ENCODE measurements at places on chromosomes 11 and 22.

DNA sequence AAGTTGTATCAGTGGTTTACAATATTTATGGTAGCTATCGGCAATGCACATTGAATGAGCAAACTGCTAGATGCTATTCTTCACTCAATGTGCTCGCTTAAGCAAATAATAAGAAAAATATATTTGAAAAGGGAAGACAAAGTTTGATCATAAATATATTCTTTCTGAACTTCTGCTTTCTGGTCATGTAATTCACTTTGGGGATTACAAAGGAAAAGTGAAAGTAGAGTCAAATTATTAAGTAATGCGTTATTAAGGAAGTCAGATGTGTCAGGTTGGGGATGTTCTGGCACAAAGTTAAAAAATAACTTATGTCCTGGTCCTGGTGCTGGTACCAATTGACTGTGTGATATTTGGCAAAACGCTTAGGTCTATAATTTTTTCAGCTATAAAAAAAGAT is 98.0 kb upstream of the TRIM77 start:
- peak; percentile 2 for DNase-seq

DNA sequence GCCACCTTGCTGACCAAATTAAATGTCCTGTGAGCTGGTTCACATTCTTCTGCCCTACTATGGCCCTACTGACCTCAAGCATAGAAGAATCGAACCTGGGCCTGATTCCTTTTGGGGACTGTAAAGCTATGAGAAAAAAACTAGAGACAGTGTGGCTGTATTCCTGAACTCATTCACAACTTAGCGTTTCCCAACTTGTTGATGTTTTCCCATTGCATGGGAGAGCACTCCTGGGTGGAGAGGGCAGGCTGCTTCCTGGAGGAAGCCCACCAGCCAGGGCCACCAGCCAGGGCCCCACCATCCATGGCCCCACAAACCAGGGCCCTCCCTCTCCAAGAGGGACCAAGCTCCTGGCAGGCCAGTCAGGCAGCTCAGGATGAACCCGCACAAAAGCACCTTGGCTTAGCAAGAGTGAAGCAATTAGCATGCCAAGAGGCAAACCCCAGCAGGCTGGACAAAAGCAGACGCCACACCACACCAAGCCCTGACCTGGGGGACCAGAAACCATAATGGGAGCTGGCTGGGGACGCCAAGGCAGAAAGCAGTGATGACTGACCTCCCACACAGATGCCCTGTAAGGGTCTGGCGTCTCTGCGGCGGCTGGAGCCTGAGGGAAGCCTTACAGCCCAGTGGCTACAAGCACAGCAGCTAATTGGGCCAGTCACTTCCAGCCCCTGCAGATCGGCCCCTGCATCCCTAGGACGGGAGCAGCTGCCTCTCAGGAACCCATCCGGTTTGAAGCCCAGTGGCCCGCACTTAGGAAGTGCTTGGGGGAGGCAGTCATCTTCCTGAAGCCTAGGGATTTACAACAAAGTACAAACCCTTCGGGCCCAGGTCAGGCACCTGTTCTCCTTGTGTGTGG is 2.1 kb downstream of the CERK start:
- DNase-seq: no peak

DNA sequence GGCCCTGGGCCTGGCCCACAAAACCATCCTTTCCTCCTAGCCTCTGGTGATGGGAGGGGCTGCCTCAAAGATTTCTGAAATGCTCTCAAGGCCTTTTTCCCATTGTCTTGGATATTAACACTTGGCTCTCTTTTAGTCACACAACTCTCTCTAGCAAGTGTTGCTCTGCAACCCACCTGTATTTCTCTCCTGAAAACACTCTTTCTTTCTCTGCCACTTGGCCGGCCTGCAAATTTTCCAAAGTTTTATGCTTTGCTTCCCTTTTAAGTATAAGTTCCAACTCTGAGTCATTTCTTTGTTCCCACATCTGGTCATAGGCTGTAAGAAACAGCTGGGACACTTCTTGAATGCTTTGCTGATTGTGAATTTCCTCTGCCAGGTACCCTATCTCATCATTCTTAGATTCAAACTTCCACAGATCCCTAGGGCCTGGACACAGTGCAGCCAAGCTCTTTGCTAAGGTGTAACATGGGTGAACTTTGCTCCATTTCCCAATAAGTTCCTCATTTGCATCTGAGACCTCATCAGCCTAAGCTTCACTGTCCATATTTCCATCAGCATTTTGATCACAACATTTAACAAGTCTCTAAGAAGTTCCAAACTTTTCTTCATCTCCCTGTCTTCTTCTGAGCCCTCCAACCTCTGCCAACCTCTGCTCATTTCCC is 93.8 kb downstream of the TRIM29 start:
- DNase-seq: no peak

DNA sequence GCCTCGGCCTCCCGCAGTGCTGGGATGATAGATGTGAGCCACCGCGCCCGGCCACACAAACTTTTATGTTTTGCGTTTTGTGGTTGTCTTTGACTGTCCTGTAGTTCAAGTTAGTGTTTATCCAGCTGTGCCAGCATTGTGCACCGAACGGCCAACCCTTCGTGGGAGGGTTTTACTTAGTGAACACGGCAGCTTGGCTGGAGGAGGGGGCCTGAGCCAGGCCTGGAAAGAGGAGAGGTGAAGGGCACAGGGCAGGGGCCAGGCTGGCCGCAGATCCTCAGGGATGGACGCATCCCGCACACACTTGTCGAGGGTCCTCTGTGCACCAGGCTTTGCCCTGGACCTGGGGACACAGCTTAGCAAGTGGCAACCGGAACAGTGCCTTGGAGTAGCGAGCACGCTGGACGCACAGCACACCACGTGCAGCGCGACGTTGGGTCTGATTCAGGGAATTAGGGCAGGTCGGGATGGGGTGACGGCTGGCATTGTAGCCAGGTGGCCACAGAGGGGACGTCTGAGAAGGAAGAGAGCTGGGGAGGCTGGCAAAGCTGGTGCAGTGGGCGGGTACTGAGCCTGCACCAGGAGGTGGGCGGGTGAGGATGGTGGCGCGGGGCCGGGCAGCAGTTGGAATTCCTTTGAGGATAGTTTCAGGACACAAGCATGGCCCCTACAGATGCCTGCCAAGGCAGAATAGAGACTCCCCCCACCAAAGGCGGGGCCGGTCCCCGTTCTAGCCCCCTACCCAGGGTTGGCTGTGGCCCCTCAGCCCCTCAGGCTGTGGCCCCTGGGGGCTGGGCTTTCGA is 13.4 kb downstream of the EPS8L2 start:
- DNase-seq: no peak

DNA sequence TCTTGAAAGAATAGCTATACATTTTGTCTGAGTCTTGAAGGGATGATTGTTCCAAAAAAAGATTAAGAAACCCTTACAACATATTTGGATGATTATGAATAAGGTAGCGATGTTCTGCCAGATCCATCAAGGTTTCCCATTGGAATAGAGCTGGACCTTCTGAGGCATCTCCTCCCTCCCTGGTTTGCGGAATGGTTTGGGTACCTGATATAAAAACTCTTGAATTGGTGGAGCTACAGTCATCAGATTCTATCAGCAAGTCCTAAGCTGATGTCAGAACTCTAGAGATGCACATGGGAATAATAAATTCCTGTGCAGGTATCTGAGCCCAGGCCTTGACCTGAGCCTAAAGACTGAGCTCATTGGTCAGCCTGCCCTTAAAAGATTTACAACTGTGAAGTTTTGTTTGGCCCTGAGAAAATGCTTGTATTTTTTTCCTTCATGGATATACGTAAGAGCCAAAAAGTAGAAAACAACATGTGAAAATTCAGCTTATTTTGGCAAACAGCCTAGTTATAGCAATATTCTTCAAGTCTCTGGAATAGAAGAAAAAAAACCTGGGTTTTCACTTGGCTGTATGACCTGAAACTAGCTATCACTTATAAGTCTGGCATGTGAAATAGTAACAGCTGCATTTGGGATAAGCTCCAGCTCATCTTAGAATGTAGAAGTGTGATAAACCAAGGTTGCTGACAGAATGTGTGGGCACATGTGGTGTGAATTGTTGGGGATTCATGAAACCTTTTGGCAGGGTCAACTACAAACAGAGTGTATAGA is 265.7 kb upstream of the CTSC start:
- DNase-seq: no peak

GRCh38 chr11:61897387-61898246 is 6.3 kb upstream of the FADS3 start:
- peak; percentile 71 for DNase-seq

- DNase-seq: no peak
These were observed 27.7 kb upstream of the ARFGAP3 start for GRCh38 chr22:42884616-42885375.

DNA sequence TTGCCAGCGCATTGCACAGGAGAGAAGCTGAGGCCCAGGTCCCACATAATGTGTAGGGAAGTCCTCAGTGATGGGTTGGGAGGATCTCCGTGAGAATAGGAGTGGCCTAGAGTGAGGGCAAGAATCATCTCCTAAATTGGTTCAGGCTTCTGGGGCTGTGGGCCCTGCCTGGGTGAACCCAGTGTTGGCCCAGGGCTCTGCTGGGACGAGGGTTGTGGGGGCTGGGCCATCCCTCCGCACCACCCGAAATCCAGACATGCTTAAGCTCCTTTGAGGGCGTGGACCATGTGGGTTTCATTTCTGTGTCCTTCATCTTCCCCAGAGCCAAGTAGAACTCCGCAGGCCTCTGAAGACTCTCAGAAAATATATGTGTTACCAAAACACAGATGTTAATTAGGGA is 3.7 kb downstream of the MICALL1 start:
- no peak for DNase-seq

- DNase-seq: no peak
These were observed 45.5 kb upstream of the FAT3 start for GRCh38 chr11:92179017-92179670.

DNA sequence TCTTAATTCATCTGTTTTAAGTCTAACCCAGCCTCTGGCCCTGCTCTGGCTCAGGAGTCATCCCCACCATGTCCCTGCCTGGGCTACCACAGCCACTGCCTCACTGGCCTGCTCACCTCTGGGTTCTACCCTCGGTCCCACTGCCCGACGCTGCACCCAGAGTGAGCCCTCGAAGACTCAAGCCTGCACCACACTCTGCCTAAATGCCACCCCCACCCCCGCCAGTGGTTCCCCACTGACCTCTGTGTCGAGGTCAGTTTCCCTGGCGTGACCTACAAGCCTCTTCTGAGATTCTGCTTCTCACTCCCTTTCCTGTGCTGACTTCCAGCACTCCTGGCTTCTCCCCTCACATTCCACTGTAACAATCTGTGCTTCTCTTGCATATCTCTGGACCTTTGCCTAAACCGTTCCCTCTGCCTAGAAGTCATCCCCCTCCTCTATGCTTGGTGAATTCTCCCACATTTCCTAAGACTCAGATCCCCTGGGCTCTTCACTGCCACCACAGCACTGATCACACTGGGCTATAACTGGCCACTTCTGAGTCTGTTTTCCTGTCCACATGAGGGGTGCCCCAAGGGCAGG is 12.5 kb upstream of the PDE2A start:
- DNase-seq: no peak

- DNase-seq: no peak
These were observed 6.6 kb downstream of the HSPA8 start for GRCh38 chr11:123055191-123055901.

DNA sequence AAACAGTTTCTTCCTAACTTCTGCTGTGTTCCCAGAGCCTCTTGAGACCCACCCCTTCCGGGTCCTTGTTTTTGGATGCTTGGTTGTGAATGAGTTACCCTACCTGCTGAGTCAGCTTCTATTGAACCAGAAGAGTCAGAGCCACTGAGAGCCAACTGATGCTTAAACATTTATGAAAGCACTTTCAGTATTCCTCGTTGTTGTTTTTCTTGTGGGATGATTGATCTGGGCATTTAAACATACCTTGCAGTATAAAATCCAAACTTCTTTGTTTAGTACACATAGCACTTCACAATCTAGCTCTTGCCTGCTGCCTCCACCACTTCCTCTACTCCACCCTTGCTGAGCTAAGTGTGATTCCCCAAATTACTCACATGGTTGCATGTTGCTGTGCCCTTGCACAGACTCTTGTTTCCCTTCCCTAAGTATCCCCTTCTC is 5.5 kb downstream of the PRSS23 start:
- DNase-seq: no peak

DNA sequence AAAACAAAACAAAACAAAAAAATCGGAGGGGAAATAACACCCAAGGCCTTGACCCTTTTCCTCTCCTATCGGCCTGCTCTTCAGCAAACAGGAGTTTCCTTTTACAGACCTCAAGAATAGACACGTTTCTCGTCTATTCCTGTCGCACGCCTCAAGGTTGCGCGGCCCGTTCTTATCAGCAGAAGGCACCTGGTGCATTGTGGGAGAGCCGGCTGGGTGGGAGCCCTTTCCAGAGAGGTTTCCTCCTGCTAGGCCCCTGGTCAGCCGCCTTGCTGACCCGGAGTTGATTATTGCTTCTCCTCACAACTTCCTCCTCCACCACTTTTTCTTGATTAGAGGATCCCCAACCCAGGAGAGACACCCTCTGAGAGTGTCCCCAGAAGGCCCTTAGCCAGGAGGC is 497.3 kb downstream of the MIAT start:
- DNase-seq: no peak

DNA sequence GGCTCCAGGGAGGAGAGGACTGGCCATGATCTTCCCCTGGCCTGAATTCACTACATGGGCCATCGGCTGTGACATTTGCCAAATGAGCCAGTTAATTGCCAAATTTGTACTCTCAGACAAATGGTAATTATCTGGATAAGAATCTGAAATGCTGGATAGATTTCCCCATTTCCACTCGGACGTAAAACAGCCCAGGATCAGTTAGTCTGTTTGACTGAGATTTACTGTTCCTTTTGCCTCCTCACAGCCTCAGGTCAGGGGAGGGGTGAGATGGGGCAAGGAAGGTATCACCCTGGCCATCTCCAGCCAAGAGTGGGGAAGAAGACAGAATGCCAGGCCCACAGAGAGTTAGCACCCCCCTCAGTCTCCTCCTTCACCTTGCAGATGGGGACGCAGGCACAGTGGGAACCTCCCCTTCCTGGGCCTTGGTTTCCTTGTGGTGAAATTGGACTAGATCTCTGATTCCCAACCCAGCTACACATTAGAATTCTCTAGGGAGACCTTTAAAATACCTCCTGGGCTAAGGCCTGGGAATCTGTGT is 5.2 kb downstream of the TRIM29 start:
- DNase-seq: no peak

- DNase-seq: no peak
These were observed 310 bp downstream of the TCF20 start for GRCh38 chr22:42270176-42270509.

- no peak for DNase-seq
These were observed 588.3 kb upstream of the ANO5 start for GRCh38 chr11:21604564-21604963.
